Activated T-helper 1 cell treated with anti-CD3 and anti-CD28 coated beads, Interleukin-2, amount 50 U/mL, for 16 hours (primary cell): ENCODE measurements at places on chromosomes 6 and 20.

DNA sequence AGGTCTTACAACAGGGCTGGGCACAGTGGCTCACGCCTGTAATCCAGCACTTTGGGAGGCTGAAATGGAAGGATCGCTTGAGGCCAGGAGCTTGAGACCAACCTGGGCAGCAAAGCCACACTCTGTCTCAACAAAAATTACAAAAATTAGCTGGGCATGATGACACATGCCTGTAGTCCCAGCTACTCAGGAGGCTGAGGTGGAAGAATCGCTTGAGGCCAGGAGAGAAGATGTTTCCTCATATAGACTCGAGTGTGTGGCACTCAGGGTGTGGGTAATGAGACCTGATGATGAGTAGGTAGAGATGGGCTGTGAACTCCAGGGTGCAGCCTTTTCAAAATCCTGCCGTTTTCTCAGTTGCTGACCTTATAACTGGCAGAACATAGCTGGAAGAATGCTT is 125.3 kb upstream of the FOXO3 start:
- no peak for DNase-seq

GRCh38 chr6:4610256-4610655 is 165.9 kb upstream of the CDYL start:
- no peak for DNase-seq

GRCh38 chr6:154139892-154140291 is 100.9 kb downstream of the OPRM1 start:
- no peak for DNase-seq

DNA sequence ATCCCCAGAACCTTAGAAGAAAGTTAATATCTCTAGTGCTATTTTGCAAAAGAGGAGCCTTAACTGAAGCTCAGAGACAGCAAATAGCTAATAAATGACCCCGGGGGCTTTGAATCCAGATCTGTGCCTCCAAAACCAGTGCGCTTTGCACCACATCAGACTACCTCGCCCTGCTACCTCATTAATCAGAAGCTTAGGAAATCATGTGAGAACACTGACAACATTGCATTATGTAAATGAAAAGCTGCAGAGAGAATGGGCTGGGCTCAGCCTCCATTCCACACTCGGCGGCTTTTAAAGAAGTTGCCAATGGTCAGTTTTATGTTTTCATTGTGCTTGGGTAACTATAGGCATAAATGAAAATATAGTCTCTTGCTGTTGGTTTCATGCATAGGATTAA is 54.0 kb upstream of the STMND1 start:
- DNase-seq, result no peak

DNA sequence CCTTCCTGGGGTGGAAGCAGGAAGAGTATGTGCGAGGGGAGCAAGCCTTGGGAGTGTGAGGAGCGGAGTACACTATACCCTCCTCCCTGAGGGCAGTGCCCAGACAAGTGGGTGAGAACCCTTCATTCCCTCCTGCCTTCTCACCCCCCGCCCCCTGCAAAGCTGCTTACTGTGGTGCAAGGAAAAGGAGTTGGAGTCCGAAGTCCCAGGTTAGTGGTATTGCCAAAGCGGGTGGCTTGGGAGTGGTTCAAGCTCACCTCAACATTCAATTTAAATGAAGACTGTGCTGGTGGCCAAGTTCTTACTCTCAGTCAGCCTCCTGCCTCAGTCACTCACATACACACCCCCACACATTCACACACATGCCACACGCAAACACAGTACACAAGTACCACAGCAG is 74.7 kb upstream of the PRDM1 start:
- DNase-seq, result no peak

DNA sequence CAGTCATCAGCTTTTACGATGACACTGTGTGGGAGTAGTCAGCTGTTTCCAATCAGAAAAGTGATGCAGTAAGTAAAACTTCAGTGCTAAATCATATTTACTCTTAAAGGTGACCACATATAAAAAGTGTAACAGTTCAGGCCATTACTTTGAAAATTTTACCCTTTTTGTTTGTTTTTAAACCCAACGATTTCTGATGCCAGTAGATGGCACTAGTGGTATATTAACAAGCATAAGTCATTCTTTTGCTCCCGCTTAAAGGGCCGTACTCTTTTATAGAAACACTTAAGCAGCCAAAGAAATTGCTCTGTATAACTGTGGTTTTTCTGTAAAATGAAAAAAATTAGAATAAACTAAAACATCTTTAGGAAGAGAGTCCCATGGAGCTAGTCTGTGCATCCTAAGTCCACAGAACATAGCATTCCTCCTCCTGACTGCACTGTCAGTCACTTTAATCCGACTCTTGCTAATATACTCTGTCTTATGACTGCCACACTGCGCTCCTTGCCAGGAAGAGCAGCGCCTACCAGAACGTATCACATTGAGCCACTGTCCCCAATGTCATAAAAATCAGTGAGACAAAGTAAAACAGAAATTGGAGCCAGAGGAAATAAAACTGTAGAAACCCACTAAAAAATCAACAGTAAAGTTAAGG is 25.0 kb downstream of the HEBP2 start:
- no peak for DNase-seq

- DNase-seq, result no peak
Measured at GRCh38 chr6:137806914-137807682, 60.0 kb upstream of the TNFAIP3 start.

GRCh38 chr6:158911746-158912480 is 88.1 kb downstream of the RSPH3 start:
- DNase-seq, result no peak

GRCh38 chr6:2914318-2914660 is 11.2 kb upstream of the SERPINB9 start:
- DNase-seq, result no peak

GRCh38 chr6:66210964-66211363 is 503.9 kb upstream of the EYS start:
- DNase-seq, result no peak

GRCh38 chr6:107578642-107579341 is 88.9 kb downstream of the SOBP start:
- no peak for DNase-seq

- peak; percentile 39 for DNase-seq
Measured at GRCh38 chr6:35552285-35552917, 39.7 kb upstream of the TULP1 start.

DNA sequence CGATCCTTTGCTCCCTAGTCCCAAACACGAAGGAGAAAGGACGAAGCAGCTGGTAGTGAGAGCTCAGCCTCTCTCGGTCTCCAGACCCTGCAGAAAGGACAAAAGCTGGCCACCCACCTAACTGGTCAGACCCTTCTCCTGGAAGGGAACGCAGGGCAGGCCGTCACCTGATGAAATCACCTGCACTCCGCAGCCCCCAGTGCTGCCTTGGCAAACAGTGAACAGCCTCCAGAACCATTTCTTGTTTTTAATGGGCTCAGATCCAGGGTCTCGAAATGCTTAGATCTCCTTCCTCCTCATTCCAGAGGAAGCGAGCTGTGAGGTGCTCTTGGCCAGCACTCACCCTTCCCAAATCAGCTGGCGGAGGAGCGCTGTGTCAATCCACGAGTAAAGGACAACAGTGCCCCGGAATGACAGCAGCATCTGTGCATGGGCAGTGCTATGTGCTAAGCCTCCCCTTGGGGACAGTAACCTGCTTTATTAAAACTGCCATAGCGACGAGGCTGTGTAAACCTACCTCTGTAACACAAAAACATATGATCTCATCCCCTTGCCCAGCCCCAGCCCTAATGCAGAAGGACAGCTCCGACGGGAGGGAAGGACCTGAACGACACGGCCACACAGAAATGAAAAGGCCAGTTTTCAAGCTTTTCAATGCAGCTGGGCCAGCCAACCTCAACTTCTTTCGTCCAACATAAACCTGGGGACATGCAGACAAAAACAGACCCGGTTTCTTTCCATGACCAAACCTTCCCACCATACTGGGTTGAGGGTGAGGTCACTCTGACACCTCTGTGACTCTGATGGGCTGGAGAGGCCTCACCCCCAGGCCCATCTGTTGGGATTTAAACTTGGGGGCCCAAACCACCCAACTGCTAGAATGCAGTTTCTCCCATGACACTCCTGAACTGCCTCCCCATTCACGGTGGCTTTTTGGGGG is 43.3 kb downstream of the SULF2 start:
- no peak for DNase-seq

DNA sequence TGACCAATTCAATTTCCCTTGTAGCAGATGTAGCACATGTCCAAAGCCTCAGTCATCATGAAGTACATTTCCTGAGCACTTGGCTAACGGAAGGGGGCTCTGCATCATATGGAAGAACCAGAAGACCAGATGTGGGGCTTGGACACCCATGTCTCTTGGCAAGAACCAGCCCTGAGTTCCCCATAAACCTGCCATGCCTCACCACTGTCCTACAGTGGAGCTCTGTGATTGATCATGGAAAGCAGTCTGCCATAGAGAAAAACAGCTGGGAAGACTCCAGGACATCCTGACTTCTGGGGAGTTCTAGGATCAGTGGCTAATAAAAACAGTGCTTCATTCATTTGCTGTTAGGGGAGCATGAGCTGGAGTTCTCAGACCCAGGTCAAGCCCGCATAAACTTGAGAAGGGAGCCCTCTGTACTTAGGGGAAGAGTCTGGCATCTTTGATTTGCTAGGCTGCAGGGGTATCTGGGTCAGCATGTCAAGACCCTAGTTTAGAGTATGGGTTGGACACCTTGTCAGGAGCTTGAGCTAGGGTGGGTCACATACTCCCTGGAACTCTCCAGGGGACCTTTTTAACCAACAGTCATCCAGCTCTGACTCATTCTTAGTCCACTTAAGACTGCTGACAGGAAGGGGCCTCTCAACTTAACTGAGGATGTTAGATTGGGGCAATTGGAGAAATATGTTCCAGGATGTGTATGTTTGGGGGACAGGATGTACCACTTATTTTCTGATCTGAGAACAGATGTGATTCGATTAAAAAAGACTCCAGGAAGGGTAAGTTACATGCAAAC is 26.3 kb upstream of the TRAM2 start:
- no peak for DNase-seq

GRCh38 chr6:158715330-158716311 is 65.8 kb downstream of the SYTL3 start:
- no peak for DNase-seq
